ENCODE measurements at places on chromosomes 7 and 10.

GRCh38 chr7:141074162-141074991 lies 513 bp downstream of the TMEM178B start:
- no peak for DNase-seq

DNA sequence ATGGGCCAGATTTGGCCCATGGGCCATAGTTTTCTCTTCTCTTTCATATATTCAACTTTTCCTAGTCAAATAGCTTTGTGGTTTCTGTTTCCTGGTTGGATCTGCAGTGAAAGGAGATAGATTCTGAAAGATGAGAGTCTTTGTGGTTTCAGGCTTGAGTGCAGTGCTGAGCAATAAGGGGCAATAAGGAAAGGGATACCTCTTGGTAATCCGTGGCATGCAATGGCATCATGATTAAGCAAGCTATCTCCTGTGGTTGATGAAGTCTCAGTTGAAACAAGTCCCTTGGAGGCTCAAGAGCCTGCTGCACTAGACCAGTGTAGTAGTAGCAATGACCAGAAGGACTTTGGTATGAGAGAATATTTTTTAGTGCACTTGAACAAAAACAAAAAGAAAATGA lies 187.7 kb upstream of the CNTNAP2 start:
- no peak for DNase-seq

- DNase-seq, result no peak
Measured at GRCh38 chr7:74430961-74431466, 22.7 kb upstream of the GTF2IRD1 start.

DNA sequence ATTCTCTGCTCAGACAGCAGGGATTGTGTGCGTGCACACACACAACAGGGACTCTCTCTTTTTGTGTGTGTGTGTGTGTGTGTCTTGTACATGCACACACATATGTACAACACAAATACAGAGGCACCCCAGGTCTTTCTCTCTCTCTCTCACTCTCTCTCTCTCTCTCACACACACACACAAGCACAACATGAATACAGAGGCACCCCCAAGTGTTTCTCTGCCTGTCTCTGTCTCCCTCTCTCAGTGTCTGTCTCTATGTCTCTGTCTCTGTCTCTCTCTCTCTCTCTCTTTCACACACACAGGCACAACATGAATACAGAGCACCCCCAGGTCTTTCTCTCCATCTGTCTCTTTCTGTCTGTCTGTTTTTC lies 746 bp downstream of the NPFFR1 start:
- DNase-seq, result no peak

DNA sequence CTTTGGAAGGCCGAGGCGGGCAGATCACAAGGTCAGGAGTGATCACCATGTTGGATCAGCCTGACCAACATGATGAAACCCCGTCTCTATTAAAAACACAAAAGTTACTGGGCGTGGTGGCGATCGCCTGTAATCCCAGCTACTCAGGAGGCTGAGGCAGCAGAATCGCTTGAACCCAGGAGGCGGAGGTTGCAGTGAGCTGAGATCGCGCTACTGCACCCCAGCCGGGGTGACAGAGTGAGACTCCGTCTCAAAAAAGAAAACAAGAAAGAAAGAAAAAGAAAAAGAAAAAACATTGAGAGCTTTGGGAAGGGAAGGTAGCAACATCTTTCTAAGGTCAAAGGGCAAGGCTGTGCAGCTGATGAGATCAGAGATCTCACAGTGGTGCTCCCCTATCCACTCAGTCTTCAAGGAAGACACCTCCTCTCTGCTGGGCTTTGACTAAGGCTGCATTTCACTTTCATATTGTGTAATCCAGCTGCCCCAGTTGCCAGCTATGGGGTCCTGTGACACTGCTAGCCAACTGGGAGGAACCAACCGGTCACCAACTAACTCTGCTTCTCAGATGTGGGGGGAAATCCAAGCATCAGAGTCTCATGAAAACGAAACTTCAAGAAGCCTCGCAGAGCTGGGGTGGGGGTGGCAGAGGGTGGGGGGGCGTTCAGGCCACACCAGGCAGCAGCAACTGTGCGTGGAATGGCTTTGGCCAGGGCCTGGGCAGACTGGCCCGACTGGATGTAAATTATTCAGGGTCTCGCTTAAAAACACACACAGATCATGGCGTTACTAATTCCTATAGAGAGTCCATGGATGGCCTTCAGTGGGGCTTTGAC lies 1.5 kb downstream of the IL15RA start:
- DNase-seq, result no peak

- DNase-seq, result no peak
Measured at GRCh38 chr7:22662036-22662435, 65.0 kb upstream of the IL6 start.

Data from HS-27A (cell line).